Stimulated activated CD4-positive, alpha-beta T cell treated with anti-CD3 and anti-CD28 coated beads, Interleukin-1b, Interleukin-23, amount 100 ng/mL, for 48 hours (primary cell): ENCODE measurements at places on chromosomes 7 and 10.

DNA sequence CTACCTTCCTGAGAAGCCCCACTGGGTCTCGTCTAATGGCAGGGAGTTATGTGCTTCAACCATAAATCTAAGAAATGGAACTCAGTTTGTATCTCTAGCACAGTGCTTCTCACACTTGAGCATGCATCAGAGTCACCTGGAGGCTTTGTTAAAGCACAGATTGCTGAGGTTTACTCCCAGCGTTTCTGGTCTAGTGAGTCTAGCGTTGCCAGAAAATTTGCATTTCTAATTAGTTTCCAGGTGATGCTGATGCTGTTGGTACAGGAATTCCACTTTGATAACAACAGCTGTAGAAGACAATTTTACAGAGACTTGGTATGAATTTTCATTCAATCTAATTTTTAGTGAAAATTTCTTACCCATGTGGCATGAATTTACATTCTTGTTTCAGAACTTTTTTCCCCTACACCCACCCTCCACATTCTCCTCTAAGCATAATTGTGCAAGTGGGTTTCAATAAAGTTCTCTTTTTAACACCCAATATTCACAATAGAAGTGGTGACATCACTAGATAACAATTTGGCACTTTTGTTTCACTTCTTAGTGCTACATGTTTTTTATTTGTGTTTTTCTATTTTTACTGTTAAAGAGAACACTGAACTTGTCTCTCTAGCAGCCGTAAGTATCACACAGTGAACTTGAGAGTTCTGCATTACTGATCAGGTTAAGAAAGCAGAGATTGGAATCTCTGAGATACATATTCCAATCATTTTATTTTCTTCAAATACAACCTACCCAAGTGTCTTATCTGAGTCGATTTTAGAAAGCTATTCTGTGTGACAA lies 48.4 kb upstream of the BET1 start:
- no peak for DNase-seq

- DNase-seq = no peak
These were observed 144.4 kb downstream of the PTPN20 start for GRCh38 chr10:47055386-47056246.

GRCh38 chr10:23065181-23065948 lies 30.0 kb upstream of the MSRB2 start:
- DNase-seq = no peak

- DNase-seq = no peak
These were observed 71.5 kb downstream of the PRPF18 start for GRCh38 chr10:13658264-13658663.

GRCh38 chr7:100154651-100155491 lies 3.7 kb downstream of the TRAPPC14 start:
- DNase-seq = no peak

GRCh38 chr10:118108194-118109026 lies 61.7 kb upstream of the RAB11FIP2 start:
- no peak for DNase-seq

- DNase-seq = no peak
These were observed 153.4 kb upstream of the FEZF1 start for GRCh38 chr7:122457969-122458368.

DNA sequence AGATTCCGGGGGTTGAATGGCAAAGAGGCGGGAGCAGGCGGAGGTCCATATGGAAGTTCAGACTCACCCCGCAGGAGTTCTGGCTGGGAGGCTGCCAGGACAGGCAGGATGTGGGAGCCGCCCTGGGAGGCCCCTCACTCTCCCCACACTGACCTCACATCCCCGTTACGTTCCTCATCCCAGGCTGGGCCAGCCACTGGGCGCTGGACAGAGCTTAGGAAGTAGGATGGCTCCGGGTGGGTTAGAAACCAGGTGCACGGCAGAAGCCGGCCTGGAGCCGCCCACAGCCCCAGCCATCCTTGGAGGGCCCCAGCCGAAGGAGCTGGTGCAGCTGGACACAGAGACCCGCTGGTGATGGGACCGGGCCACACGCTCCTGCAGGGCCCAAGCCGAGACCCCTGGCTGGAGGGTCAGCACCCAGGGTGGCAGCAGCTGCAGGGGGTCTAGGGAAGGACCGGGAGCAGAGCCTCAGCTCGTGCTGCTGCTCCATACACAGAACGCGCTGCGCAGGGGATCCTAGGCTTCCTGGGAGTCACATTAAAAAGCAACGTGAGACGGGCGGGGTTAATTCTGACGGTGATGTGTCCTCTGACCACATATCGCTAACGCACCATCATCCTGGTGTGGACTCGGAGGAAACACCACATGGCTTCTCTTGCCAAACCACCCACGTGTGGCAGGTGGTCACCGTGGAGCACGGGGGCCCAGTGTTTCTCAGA lies 98.6 kb upstream of the DIP2C start:
- DNase-seq = no peak

- no peak for DNase-seq
These were observed 134.7 kb downstream of the TMEM178B start for GRCh38 chr7:141208539-141208938.

DNA sequence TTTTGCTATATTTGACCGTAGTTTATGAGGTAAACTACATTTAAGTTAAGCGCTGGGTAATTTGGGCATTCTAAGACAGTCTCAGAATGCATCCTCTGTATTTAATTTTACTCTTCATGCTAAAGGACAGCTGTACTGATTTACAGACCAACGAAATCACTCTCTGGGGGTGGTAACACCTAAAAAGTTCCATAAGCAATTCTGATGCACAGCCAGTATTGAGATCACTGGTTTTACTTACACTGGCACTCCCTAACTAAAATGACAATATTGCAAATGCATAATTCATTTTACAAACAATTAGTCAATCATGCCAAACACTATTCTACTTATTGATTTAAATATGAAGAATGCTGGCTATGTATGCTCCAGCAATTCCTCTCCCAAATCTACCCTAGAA lies 102.3 kb downstream of the SRPK2 start:
- DNase-seq = no peak

DNA sequence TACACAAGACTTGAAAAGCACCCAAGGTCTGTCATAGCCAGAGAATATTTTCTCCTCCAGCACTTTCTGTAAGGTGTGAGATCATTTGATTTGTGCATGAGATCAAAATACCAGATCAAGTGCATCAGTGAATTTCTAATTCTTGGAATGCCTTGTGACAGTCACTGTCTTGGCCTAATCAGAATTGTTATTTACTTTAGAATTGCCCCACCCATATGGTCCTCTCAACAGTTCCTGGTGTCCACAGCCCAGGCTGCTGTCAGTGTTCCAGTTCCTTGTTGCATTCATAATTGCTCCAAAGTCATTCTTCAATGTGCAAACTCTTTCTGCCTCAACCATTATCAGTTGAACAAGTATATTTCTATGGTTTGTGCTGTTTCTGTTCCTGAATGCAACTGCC lies 770.2 kb downstream of the NRG3 start:
- DNase-seq = no peak

GRCh38 chr7:130973637-130974036 lies 239.6 kb upstream of the KLF14 start:
- DNase-seq = peak; percentile 64

- DNase-seq = no peak
These were observed 27.4 kb upstream of the PSAP start for GRCh38 chr10:71878327-71879034.

DNA sequence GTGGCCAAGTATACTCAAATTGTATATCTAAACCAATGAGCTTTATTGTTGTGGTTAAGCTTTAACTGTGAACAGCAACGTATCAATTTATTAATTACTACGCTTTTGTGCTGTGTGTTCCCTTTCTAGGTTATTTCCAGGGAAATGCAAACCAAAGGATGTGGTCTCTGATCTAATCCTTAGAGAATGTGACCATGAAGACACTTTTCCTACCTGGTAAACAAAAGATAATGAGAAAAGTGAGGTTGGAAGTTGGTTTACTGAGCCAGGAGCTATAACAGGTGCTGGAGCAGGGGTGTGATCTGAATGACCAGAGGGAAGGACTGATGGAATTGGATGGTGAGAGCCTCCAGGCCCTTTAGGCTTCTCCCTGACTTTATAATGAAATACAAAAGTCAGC lies 25.4 kb upstream of the CALU start:
- DNase-seq = no peak

DNA sequence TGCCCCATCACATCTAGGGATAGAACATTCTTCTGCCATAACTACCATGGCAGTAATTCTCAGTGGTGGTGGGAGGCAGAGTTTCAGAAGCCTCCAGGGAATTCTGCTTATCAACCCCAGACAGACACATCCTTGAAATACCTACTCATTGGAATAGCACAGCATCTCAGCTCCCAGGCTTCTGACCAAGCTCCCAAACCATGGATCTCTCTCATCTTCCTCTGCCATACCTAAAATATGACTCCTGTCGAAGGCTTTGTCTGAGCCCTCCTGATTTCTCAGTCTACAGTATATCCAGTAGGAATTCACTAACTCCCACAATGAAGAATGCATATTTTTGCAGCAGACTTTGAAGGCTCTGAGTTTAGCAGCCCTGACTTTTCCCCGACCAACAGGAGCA lies 687.5 kb downstream of the GRID1 start:
- DNase-seq = no peak

GRCh38 chr7:142380069-142380468 lies 122.2 kb upstream of the PRSS58 start:
- DNase-seq = no peak

- DNase-seq = no peak
These were observed 1.7 kb downstream of the ZNF511 start for GRCh38 chr10:133310399-133310755.

- DNase-seq = no peak
These were observed 26.7 kb upstream of the CDCA7L start for GRCh38 chr7:21972397-21972784.

DNA sequence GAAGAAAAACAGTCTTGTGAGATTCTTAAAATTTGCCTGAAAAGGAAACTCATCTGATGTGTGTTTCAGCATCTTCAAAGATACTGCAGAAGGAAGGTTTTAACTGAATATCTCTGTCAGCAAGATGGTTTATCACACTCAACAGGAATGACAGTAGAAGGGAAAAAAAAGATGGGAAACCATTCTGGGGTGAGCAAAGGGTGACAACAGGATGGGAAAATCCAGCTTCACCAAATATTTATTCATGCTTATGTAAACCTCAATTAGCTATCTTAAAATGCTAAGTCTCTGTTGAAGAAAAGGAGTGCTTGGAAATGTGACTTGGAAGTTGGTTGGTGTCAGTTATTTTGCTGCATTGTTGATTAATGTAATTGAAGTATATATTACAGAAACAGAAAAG lies 82.2 kb downstream of the FZD1 start:
- DNase-seq = no peak

GRCh38 chr7:152511736-152512135 lies 75.9 kb upstream of the KMT2C start:
- no peak for DNase-seq

DNA sequence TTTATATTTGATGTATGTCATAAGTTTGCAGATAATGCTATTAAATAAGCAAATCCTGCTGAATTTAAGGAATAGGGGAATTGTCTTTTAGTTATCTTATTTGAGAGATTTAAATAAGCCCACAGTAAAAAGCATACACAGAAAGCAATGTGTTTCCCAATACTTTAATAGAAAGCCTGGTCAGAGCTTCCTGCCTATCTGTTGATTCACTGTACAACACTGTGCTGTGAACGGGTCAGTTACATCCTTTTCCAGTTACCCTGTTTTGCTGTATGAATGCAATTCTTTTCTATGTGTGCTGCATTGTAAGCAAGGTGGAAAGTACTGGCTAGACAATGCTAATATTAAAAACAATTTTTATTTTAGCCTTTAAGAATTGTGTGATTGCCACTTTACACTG lies 81.2 kb downstream of the ANKRD7 start:
- DNase-seq = no peak

GRCh38 chr10:82826132-82826531 lies 951.1 kb downstream of the NRG3 start:
- no peak for DNase-seq

DNA sequence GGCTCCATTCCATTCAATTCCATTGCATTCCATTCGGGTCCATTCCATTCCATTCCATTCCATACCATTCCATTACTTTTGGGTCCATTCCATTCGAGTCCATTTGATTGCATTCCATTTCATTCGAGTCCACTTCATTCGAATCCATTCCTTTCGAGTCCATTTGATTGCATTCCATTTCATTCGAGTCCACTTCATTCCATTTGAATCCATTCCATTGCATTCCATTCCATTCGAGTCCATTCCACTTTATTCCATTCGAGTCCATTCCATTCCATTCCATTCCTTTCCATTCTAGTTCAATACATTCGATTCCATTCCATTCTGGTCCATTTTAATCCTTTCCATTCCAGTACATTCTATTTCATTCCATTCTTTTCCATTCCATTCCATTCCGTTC lies 334.0 kb downstream of the ZNF33B start:
- no peak for DNase-seq

DNA sequence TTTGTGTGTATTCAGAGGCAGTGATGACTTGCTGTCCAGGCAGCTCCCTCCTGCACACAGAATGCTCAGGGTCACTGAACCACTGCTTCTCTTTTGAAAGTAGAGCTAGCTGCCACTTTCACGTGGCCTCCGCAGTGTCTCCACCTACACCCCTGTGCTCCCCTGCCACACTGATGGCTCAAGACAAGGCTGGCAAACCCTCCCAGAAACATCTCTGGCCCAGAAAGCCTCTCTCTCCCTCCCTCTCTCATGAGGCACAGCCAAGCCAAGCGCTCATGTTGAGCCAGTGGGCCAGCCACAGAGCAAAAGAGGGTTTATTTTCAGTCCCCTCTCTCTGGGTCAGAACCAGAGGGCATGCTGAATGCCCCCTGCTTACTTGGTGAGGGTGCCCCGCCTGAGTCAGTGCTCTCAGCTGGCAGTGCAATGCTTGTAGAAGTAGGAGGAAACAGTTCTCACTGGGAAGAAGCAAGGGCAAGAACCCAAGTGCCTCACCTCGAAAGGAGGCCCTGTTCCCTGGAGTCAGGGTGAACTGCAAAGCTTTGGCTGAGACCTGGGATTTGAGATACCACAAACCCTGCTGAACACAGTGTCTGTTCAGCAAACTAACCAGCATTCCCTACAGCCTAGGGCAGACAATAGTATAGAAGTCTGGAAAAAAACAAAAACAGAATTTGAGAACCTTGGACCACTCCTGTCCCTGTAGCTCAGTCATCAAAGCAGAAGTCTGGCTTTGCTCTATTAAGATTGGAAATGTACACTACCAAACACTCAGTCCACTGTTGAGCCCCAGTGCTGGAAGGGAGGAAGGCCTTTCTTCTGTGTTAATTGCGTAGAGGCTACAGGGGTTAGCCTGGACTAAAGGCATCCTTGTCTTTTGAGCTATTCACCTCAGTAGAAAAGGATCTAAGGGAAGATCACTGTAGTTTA lies 15.8 kb downstream of the SCD start:
- DNase-seq = no peak

DNA sequence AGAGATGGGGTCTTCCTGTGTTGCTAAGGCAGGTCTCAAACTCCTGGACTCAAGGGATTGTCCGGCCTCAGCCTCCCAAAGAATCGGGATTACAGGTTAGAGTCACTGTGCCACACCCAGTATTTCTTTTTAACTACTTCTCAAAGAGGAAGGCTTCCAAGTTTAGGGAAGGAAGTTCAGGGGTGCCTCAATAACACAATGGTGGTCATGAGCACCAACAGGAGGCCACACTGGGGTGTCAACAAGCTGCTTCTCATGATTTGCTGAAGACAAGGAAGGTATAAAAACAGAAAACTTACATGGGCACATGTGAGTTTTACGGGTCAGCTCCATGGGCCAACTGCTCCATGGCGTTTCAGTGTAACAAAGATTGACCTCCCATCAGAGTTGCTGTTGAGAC lies 160.5 kb downstream of the TNS3 start:
- no peak for DNase-seq

GRCh38 chr7:116780521-116780920 lies 81.9 kb upstream of the CAPZA2 start:
- DNase-seq = no peak
